ENCODE measurements at places on chromosomes 13 and 19. TPM values are rescaled to one million over a fixed set of nuclear protein-coding genes. Genes with fewer than 3 reads are reported as not detected.
A peak's percentile ranks its signal among the peaks of the same experiment; 100 is the strongest.

ZSCAN4 gene
- total RNA-seq = not detected

ZNF429 gene
- 11.1 TPM for total RNA-seq

SPART gene
- 34.1 TPM for total RNA-seq

CLC gene
- not detected for total RNA-seq

ELSPBP1 gene
- total RNA-seq = not detected

KANK3 gene
- total RNA-seq = 7.1 TPM

ZNF761 gene
- total RNA-seq = 3.7 TPM

MBD3L3 gene
- not detected for total RNA-seq

ZNF708 gene
- total RNA-seq = 3.1 TPM

B9D2 gene
- 5.1 TPM for total RNA-seq

CRX gene
- not detected for total RNA-seq

ZNF470 gene
- 0.82 TPM for total RNA-seq

CD70 gene
- total RNA-seq = not detected

C19orf33 gene
- total RNA-seq = not detected

SNRNP70 gene
- total RNA-seq = 55.6 TPM

ZNF729 gene
- not detected for total RNA-seq

GRCh38 chr13:21673789-21674489, 3.1 kb downstream of the FGF9 start:
- H3K27ac ChIP-seq = peak overlapping the region; percentile 80
- no peak for DNase-seq
- peaks cover 36% of the 10 kb centered on the region for H3K27me3 ChIP-seq
- H3K4me3 ChIP-seq = peak overlapping the region; percentile 67
- H3K4me1 ChIP-seq = peaks cover 32% of the 10 kb centered on the region

DNA sequence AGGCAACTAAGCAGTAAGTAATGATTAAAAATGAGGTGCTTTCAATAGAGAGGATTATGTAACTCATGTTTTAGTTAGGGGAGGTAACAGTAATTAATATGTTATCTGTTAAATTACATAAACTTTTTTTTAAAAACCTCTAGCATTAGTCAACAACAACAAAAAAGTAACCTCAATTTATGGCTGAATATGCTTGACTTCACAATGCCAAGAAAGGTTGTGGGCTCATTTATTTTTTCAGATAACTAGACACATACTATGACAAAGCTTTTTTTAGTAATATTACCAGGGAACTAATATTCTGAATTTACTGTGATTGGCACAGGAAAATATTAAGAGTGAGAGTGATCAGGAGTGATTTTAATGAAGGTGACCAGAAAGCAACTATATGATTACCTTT, 54.9 kb downstream of the KCNRG start:
- DNase-seq = no peak
- peaks cover 26% of the 10 kb centered on the region for H3K36me3 ChIP-seq
- H3K27me3 ChIP-seq = no peaks in the 10 kb centered on the region
- H3K4me3 ChIP-seq = no peak overlapping the region
- H3K27ac ChIP-seq = no peak overlapping the region

- H3K36me3 ChIP-seq = no peaks in the 10 kb centered on the region
- no peaks in the 10 kb centered on the region for H3K27me3 ChIP-seq
- DNase-seq = no peak
Observed at GRCh38 chr19:11286312-11286974, 9.5 kb upstream of the TSPAN16 start.

DNA sequence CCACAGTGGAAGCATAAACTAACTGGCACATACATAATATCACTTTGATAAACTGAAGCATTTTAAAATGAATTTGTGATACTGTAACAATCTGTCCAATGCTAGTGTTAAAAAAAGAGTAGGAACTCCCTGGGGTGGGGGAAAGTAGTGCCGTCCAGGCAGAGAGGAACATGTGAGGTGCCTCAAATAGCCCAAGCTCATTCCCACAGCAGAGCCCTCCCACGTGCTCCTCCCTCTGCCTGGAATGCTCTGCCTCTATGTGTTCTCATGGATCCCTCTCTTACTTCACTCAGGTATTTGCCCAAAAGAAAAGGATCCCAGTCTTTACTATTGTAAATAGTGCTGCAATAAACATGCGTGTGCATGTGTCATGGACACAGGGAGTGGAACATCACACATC, 188.1 kb downstream of the NHLRC3 start:
- no peak overlapping the region for H3K4me3 ChIP-seq
- H3K27me3 ChIP-seq = no peaks in the 10 kb centered on the region
- DNase-seq = no peak
- no peak overlapping the region for H3K27ac ChIP-seq
- no peaks in the 10 kb centered on the region for H3K36me3 ChIP-seq

DNA sequence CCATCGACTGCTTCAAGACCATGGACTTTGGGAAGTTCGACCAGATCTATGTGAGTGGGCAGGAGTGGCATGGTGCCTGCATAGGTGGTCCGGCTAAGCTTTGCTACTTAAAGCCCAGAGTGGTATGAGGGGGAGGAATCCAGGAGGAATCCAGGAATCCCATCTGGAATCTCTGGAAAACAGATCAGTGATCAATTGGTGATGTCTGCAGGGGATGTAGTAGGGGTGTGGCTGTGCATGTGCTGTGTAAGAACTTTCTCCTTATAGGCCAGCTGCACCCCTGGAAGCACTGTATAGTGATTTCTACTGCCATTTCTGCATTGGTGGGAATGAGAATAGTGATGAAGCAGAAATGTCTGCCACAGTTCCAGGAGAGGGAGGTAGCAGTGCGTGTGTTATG, 23.6 kb downstream of the PNPLA6 start:
- H3K4me1 ChIP-seq = no peaks in the 10 kb centered on the region
- H3K27ac ChIP-seq = no peak overlapping the region
- DNase-seq = no peak

DNA sequence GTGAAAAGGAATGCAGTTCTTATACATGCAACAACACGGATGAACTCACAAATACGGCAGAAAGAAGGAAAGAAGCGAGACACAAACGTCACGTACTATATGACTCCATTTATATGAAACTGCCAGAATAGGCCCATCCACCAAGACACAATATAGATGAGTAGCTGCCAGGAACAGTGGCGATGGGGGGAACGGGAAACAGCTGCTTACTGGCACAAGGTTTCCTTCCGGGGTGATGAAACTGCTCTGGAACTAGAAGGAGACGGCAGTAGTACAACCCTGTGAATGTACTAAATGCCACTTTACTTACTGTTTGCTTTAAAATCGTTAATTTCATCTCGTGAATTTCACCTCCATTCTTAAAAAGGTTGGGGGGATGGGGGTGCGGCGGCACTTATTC, 28.9 kb downstream of the MLLT1 start:
- no peaks in the 10 kb centered on the region for H3K36me3 ChIP-seq
- DNase-seq = no peak
- peaks cover 37% of the 10 kb centered on the region for H3K4me1 ChIP-seq
- no peaks in the 10 kb centered on the region for H3K27me3 ChIP-seq
- H3K4me3 ChIP-seq = no peak overlapping the region
- no peak overlapping the region for H3K27ac ChIP-seq

DNA sequence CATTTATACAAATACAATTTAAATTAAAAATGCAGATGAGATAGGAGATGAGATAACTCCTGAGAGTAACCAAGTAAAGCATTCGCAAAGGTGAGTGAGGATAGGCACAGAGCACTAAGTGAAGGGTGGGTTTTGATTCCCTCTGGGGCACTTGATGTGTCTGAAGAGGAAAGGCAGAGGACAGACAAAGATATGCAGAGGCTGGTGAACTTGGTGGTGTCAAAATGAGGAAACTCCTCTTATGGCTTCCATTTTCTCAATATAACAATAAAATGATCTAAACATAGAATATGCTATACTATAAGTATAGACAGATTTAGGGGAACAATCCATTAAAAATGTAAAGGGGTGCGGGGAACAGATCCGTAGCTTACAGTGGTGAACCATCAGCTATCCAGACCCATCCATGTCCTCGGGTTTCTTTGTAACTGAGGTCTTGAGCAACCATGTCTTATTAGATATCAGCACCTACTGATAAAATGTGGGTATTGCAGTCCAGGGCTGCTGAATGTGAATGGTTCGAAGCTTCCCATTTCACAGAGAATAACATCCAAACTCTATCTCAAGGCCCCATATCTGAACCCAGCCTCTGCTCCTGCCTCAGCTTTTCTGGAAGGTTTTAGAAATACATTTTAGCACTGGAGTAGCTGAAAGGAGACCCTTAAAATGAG, 73.9 kb upstream of the SLC10A2 start:
- no peaks in the 10 kb centered on the region for H3K4me1 ChIP-seq
- DNase-seq = no peak
- H3K27ac ChIP-seq = no peak overlapping the region
- no peaks in the 10 kb centered on the region for H3K27me3 ChIP-seq
- H3K36me3 ChIP-seq = no peaks in the 10 kb centered on the region

- no peaks in the 10 kb centered on the region for H3K27me3 ChIP-seq
- peak overlapping the region; percentile 68 for H3K4me3 ChIP-seq
- H3K27ac ChIP-seq = peak overlapping the region; percentile 94
Observed at GRCh38 chr13:31201341-31202031, 1.7 kb downstream of the B3GLCT start.

DNA sequence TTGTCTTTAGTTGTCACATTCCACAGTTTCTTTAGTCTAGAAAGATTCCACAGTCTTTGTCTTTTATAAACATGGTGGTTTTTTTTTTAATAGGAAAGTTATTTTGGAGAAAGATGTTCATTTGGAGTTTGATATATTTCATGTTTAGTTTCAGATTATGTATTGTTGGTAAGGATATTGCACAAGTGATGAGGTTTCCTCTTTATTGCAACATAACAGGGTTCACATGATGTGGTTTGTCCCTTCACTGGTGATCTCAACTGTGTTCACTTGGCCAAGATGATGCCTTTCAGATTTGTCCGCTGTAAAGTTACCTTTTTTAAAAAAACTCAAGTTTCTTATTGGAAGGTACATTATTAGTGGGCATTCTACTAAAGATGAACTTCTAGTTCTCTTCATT, 3.2 kb downstream of the ZNF230 start:
- H3K27me3 ChIP-seq = no peaks in the 10 kb centered on the region
- H3K4me3 ChIP-seq = no peak overlapping the region
- H3K27ac ChIP-seq = no peak overlapping the region
- H3K36me3 ChIP-seq = peaks cover 23% of the 10 kb centered on the region
- peaks cover 15% of the 10 kb centered on the region for H3K4me1 ChIP-seq

DNA sequence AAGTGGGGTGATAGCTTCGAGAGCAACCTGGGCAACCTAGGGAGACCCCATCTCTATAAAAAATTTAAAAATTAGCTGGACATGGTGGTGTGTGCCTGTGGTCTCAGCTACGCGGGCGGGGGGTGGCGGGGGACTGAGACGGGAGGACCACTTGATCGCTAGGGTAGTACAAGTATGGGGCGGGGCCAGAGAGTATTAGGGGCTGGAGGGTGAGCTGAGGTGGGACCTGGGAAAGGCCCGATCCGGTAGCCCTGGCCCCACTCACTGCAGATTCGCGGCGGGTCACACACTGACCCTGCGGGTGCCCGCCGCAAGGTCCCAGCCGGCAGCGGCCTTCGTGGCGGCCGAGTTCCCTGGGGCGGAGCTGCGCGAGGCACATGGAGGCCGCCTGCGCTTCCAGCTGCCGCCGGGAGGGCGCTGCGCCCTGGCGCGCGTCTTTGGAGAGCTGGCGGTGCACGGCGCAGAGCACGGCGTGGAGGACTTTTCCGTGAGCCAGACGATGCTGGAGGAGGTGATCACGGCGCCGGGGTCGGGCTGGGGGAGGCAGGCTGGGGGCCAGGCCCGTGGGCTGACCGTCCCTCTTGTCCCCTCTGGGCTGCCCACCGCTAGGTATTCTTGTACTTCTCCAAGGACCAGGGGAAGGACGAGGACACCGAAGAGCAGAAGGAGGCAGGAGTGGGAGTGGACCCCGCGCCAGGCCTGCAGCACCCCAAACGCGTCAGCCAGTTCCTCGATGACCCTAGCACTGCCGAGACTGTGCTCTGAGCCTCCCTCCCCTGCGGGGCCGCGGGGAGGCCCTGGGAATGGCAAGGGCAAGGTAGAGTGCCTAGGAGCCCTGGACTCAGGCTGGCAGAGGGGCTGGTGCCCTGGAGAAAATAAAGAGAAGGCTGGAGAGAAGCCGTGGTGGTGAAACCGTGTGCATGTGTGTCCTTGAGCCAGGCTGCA, 2.0 kb upstream of the ARHGAP45 start:
- DNase-seq = no peak
- H3K36me3 ChIP-seq = no peaks in the 10 kb centered on the region
- H3K27me3 ChIP-seq = peaks cover 34% of the 10 kb centered on the region
- H3K4me3 ChIP-seq = no peak overlapping the region
- H3K27ac ChIP-seq = no peak overlapping the region

GRCh38 chr19:51651216-51651846, 4.7 kb upstream of the SIGLEC14 start:
- no peaks in the 10 kb centered on the region for H3K27me3 ChIP-seq
- H3K4me3 ChIP-seq = no peak overlapping the region
- DNase-seq = no peak
- no peaks in the 10 kb centered on the region for H3K4me1 ChIP-seq

- H3K27ac ChIP-seq = peak within 1 kb of the TSS; percentile 68
- peak within 1 kb of the TSS; percentile 51 for H3K4me3 ChIP-seq
- no peaks in the 10 kb centered on the region for H3K36me3 ChIP-seq
- peaks cover 6% of the 10 kb centered on the region for H3K27me3 ChIP-seq
Observed at GRCh38 chr13:52405767-52406494, at the start of gene THSD1. THSD1 (minus strand) TSS chr13:52406172; CDS start chr13:52402600, 3,572 bp downstream.

- H3K27ac ChIP-seq = no peak overlapping the region
- no peaks in the 10 kb centered on the region for H3K36me3 ChIP-seq
- H3K4me1 ChIP-seq = no peaks in the 10 kb centered on the region
- no peak overlapping the region for H3K4me3 ChIP-seq
Observed at GRCh38 chr13:91245288-91245687, 102.2 kb upstream of the MIR17HG start.

DNA sequence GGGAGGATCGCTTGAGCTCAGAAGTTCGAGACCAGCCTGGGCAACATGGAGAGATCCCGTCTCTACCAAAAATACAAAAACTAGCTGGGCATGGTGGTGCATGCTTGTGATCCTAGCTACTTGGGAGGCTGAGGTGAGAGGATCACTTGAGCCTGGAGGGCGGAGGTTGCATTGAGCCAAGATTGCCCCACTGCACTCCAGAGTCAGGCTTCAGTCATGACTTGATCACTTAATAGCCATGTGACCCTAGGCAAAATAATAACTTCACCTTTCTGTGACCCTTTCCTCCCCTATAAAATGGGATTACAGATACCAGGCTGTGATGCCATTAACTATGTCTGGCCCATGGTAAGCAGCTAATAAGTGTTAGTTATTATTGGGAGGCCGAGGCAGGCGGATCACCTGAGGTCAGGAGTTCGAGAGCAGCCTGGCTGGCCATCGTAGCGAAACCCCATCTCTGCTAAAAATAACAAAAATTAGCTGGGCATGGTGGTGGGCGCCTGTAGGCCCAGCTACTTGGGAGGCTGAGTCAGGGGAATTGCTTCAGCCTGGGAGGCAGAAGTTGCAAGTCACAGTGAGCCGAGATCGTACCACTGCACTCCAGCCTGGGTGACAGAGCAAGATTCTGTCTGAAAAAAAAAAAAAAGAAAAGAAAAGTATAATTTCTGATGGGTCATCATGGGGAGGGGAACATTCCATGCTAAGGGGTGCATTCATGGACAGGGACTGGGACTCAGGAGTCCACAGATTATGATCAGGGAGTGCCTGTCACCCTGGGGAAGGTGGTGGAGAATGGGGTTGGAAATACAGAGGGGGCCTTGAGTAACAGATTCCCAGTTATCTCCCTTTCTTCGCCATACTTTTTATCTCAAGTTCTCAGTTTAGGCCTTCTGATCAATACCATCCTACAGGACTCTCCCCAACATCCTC, 15.5 kb downstream of the TPM4 start:
- no peaks in the 10 kb centered on the region for H3K36me3 ChIP-seq
- no peak for DNase-seq
- peaks cover 8% of the 10 kb centered on the region for H3K4me1 ChIP-seq
- no peaks in the 10 kb centered on the region for H3K27me3 ChIP-seq
- no peak overlapping the region for H3K27ac ChIP-seq
- H3K4me3 ChIP-seq = no peak overlapping the region

GRCh38 chr19:54254195-54254906, 2.7 kb downstream of the LILRB5 start:
- no peaks in the 10 kb centered on the region for H3K4me1 ChIP-seq
- no peak overlapping the region for H3K4me3 ChIP-seq
- no peak for DNase-seq
- H3K36me3 ChIP-seq = no peaks in the 10 kb centered on the region
